ENCODE measurements at places on chromosomes 2 and 18.

- no peak for DNase-seq
These were observed 308.0 kb upstream of the LYPD1 start for GRCh38 chr2:132977812-132978529.

DNA sequence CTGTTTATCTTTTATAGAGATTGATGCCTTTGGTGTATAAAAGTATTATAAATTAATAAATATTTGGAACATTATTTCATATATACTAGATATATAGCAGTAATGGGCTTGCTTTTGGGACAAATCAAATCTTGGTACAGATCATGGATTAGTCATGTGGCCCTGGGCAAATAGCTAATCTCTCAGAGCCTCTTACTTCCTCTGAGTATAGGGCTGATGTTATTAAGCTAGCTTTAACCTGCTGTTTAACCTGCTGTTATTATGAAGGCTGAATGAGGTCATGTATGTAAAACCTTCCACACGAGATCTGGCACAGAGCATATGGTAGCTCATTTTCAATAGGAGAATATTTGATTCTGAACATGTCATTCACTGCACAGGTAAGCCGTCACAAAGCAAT, 5.7 kb downstream of the ITGB6 start:
- no peak for DNase-seq

GRCh38 chr2:149261692-149262091, 68.7 kb upstream of the LYPD6 start:
- DNase-seq = no peak

GRCh38 chr18:34738175-34738894, 28.2 kb downstream of the DTNA start:
- DNase-seq = no peak

- DNase-seq = no peak
These were observed 94.1 kb downstream of the UBE2E3 start for GRCh38 chr2:181074457-181074856.

- DNase-seq = no peak
These were observed 425 bp downstream of the ASB3 start for GRCh38 chr2:53786352-53786704.

DNA sequence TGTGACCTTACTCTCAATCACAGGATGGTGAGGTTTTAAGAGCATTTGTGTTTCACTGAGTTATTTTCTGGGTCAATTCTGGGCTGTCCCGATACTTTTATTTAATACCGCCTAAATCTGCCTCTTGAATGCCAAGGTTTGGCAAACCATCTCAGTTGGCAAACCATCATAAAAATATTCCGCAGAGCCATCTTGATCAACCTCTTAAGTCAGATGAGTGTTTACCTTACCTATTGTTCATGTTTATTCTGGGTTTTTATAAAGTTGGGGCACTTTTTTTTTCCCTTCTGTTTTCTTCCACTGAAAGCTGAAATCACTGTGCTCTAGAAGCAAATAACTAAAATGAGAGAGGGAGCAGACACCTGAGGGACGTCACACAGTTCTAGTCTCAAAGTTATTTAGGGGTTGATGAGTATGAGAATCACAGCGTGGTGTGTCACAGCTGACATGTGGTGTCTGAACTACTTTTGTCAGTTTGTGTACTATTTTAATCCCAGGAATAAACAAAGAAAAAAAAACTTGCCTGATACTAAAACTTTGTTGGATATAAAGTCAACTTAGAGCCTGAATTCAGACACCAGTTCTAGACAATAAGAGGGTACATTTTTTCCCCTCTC, 48.6 kb downstream of the ETAA1 start:
- DNase-seq = no peak

- no peak for DNase-seq
These were observed 2.9 kb upstream of the MGAT5 start for GRCh38 chr2:134250840-134251461.

GRCh38 chr18:7207366-7207915, 23.4 kb upstream of the LRRC30 start:
- no peak for DNase-seq

DNA sequence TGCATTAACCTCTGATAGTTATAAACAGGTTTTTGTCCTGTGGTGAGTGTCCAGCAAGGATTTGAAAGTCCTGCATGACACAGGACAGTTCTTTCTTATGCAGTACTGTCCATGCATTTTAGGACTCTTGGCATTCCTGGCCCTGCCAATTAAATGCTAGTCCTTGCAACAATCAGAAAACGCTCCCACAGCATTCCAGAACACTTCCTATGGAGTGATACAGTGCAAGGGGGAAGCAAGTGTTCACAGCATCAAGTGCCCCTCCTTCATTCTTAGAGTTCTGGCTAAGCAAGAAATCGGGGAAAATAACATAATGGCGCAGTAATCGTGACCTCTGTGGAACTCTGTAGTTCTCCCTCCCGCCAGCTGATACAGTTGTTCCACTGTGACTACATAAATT, 62.9 kb downstream of the ARHGAP28 start:
- DNase-seq = no peak

- DNase-seq = no peak
These were observed 611 bp upstream of the ITSN2 start for GRCh38 chr2:24360963-24361330.

DNA sequence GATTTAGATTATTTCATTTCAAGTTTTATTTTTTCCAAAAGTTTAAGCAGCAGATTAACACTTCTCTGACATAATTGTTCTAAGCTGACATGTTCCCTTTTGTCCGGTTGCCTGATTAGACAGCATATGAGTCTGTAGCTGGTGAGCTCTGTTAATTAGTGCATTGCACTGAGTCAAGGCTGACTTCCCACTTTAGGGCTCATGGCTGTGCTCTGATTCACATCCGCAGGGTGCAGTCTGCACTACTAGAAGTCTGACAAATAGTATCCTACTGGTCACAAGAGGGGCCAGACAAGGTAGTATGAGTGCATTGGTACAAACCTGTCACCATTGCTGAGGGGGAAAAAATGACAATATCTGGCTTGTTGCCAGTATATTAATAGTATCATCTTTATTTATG, 443.9 kb upstream of the ZNF804A start:
- no peak for DNase-seq

DNA sequence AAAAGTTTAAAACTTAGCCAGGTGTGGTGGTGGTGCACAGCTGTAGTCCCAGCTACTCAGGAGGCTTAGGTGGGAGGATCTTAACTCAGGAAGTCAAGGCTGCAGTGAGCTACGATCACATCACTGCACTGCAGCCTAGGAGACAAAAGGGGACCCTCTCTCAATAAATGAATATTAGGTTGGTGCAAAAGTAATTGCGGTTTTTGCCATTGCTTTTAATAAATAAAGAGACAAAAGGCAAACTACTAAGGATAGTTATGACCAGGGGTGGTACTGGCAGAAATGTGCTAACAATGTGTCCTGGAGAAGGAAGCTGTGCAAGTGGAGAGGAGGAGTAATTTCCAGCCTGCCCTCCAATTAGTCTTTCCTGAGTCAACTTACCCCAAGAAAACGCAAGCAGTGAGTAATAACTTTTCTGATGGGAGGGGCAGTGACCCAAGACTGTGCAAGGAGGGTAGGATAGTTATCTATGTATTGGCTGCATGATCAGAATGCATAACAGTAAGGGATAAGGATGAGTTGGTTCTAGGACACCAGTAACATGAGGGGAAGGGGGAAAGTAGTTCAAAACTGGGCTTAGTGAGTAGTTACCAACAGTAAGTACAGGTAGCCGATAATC, 1.5 kb downstream of the EXOC6B start:
- no peak for DNase-seq

DNA sequence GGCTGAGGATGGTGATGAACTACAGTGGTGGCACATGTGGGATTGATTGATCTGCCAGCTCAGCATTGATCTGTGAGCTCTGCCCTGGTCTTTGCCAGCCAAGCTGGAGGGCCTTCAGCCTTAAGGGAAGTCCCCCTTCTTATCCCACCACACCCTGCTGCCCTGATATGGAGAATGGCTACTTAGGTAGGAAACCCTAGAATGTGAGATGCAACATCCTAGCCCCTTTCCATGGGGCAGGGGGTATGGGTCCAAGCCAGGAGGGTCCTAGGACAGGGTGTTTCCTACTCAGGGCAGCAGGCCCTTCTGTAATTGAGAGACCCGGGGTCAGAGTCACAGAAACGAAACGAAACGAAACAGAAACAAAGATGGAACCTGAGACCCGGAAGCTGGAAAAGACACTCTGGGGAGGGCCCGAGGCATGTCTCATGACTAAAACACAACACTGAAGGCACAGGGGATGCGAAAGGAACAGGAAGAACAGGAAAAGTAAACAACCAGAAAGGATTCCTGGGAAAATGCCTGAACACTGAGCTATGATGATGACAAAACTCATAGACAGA, 16.9 kb upstream of the SULT1C2 start:
- no peak for DNase-seq

GRCh38 chr2:233468741-233469110, 97.9 kb downstream of the USP40 start:
- no peak for DNase-seq

DNA sequence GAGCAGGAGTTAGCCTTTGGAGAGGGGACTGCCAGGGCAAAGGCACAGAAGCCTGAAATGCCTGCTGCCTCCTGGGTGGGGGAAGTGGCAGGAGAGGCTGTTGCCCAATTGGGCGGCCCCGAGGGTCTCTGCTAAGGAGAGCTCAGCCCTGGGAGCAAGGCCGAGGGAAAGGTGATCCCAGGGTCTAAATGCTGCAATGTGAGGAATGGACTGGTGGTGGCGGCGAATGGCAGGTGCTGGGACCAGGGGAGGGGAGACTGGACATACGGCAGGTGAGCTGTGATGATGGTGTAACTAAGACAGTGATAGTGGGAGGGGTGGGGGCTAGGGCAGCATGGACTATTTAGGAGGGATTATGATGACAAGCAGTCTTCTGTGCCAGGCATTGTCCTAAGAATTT, 104.0 kb downstream of the DYSF start:
- no peak for DNase-seq

DNA sequence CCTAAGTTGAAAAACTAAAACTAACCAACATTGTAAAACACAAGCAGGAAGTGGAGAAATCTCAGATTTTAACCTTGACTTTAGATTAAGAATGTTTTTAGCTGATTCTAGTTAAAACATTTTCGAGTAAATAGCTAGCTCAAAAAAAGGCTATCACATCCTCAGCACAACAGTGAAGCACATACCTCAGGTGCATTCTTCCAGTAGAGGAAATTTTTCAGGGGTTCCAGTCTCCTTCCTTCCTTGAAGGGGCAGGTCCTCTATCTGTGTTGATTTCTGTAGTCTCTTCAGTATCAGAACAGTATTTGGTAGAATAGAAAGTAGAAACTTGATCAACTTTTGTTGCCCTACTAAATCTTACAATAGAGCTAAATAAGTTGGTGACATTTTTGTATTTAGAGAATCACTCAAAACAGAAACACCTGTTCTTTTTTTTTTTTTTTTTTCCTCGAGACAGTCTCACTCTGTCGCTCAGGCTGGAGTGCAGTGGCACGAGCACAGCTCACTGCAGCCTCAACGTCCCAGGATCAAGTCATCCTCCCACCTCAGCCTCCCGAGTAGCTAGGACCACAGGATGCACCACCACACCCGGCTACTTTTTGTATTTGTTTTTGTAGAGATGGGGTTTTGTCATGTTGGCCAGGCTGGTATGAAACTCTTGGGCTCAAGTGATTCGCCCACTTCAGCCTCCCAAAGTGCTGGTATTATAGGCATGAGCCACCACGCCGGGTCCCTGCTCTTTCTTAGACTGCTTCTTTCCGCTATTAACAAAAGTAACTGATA, 6.9 kb upstream of the GPR155 start:
- DNase-seq = no peak

- no peak for DNase-seq
These were observed 53.8 kb downstream of the CELF4 start for GRCh38 chr18:37511721-37512298.

GRCh38 chr2:231604101-231604684, 11.5 kb downstream of the TEX44 start:
- DNase-seq = no peak

DNA sequence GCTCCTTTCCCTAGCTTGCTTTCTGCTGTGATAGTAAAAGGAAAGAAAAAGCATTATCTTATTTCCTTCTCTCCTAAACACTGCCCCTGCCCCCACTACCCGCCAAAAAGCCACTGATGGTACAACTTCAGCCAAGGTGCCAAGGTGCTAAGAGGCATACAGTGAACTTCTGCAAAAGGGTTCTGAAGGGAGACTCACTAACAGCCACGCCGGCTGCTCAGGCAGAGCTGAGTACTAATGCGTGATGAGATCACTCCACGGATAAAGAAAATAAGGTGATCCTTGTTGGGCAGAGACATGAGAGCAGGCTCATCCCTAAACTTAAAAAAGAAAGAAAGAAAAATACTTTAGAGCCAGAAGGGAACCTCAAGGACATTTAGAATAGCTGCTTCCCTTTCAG, 60.5 kb upstream of the PXDN start:
- DNase-seq = no peak

- DNase-seq = no peak
These were observed 27.9 kb upstream of the RNU4ATAC start for GRCh38 chr2:121502781-121503180.

GRCh38 chr18:23867006-23867405, 147.5 kb upstream of the TTC39C start:
- no peak for DNase-seq

- no peak for DNase-seq
These were observed 195.7 kb upstream of the TWIST2 start for GRCh38 chr2:238652053-238652770.

GRCh38 chr2:3223080-3223923, 154.3 kb downstream of the EIPR1 start:
- DNase-seq = no peak

DNA sequence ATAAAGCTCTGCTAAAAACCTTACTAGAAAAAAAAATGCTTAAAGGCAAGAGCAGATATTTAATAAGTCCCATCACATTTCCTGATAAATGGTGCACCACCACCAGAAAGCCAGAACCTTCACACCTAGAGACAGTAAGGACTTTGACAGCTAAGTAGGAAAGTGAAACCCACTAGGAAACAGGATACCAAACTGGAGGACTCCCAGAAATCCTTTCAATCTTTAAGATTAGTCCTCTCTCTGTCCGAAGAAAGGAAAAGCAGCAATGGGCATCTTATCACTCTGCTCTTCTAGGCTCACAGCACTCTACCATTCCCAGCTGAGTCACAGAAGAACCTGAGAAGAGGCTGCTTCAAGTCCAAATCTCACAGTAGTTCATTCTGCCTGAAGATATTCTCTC, 3.7 kb downstream of the DYM start:
- DNase-seq = no peak

DNA sequence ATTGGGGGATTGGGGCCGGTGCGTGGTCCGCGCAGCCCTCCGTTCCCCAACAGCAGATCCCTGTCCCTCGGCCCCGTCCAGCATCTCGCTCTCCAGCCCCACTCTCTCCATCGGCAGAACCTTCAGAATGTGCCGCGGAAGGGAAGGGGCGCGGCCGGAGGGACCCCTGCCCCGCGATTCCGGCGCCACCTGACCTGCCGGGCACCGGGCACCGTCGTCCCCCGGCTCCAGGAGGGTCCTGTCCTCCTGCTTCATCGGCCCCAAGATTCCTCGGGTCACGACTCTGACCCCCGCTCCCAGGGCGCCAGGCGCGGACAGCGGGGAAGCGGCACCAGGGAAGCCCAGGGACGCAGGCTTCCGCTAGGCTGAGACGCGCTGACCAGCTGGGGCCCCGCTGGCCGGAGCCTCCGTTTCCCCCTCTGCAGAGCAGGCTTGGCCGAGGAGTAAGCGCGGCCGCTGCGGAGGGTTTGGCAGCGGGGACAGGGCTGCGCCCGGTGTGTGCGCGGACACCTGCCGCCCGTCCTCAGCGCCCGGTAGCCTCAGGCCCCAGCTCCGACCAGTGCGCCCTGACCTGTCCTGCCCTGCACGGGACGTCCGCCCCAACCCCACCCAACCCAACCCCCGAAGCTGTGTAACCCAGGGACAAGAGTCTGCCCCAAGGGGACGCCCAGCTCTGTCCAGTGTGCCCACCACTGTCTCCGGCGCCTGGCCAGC, 16.8 kb upstream of the BOK start:
- DNase-seq = no peak
